Brain (organoid and tissue), 16 donors: ENCODE measurements at places on chromosomes 3 and 15. TPM values are rescaled to one million over a fixed set of nuclear protein-coding genes. Genes with fewer than 3 reads are reported as not detected.

DNA sequence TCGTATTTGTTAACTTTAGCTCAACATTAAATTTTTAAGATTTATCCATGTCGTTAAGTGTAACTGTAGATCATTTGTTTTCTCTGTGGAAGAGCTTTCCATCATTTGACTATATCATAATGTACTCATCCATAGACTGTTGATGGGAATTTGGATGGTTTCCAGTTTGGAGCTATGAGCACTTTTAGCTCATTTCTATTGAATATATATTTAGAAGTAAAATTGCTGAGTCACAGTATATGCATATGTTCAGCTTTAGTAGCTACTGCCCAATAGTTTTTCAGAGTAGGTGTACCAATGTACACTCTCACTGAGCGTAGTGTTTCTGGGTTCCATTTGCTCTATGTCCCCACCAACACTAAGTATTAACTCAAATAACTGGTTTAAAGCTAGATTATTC lies 263.0 kb downstream of the ULK4 start:
- DNase-seq = no peak

DNA sequence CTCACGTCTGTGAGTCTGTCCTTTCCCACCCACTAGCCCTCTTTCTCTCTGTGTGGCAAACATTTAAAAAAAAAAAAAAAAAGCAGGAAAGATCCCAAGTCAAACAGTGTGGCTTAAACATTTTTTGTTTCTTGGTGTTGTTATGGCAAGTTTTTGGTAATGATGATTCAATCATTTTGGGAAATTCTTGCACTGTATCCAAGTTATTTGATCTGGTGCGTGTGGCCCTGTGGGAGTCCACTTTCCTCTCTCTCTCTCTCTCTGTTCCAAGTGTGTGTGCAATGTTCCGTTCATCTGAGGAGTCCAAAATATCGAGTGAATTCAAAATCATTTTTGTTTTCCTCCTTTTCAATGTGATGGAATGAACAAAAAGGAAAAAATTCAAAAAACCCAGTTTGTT lies 97.7 kb downstream of the GAP43 start:
- no peak for DNase-seq

DNA sequence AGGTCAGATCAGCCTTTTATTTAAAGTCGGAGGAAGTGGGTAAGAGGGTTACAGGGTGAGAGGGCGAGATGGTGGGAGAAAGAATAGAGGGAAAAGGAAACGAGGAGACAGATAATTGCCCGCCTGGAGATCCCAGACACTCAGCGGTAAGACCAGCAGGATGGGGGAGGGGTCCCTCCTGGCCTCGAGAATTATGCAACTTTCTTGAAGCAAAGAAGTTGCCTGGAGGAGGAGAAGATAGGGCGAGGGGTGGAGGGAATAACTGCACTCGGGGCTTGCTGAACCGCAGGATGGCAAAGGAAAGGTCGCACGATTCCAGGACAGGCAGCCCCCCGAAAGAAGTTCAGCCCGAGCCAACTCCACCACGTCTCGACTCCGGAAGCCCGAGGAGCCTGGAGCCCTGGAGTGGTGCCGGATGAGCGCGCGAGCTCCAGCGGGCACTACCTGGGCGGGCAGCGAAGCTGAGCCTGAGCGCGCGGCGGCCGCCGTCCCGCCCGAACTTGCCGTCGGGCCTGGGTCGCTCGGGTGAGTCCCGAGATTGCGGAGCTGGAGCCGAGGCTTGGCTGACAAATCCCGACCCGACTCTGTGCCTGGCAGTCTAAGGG lies 402 bp downstream of the WWTR1 start:
- peak; percentile 42 for DNase-seq

DNA sequence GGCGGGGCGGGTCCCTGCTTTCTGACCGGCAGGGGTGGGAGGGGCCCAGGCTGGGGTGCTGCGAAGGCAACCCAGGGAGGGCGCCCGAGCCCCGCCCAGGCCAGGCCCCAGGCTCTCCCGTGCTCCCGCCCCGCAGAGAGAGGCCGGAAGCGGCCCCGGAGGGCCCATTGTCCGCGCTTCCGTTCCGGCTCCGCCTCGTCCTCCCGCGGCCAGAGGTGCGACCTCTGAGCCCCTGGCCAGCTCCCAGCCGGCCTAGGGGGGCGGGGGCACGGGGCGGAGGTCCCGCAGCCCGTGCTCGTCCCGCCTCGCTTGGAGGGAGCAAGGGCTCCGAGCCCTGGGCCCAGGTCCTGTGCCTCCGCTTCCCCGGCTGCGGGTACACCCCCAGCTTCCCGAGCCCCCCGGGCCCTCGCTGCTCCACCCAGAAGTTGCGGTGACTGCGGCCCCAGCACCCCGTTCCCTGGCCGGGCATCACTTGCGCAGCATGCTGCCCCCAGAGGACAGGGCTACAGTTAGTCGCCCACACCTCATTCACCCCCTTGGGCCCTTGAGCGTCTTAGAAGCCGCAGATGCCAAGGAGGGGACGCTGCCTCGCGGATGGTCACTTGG lies 20.4 kb upstream of the PLXND1 start:
- no peak for DNase-seq

GRCh38 chr3:177348974-177349373 lies 151.7 kb upstream of the TBL1XR1 start:
- no peak for DNase-seq

Gene MYL3
- polyA plus RNA-seq = 4.8 TPM

DNA sequence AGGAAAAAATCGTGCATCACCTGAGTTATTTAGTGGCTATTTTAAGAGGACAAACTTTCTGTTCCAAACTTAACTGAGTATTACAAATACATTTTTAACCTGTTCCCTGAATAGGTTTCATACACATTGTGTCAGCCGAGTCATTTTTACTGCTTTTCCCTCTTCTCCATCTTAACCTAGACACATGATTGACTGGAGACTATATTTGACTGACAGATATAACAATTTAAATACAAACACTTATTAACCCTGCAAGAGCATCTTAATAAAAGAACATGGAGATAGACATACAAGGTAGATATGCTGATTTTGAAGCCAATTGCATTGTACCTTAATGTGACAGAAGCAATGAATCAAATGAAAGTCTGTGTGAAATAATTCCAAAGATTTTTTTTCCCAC lies 810.5 kb upstream of the ARPP21 start:
- DNase-seq = no peak

Gene TM4SF1
- 41.2 TPM for polyA plus RNA-seq

Gene ITGA11
- 1.2 TPM for polyA plus RNA-seq

DNA sequence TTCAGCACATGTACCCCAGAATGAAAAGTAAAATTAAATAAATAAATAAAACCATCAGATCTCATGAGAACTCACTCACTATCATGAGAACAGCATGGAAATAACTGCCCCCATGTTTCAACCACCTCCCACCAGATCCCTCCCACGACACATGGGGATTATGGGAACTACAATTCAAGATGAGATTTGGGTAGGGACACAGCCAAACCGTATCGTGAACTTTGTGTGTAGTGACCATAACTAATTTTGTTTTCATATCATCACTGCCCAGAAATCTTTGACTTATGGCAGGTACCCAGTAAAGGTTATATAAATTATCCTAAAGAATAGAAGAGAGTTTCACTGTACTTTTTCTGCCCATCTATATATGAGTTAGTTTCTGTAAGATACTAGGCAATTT lies 766.5 kb downstream of the ROBO1 start:
- no peak for DNase-seq

- peak; percentile 69 for DNase-seq
Measured at GRCh38 chr15:37891766-37892368, 42.6 kb upstream of the TMCO5A start.

DNA sequence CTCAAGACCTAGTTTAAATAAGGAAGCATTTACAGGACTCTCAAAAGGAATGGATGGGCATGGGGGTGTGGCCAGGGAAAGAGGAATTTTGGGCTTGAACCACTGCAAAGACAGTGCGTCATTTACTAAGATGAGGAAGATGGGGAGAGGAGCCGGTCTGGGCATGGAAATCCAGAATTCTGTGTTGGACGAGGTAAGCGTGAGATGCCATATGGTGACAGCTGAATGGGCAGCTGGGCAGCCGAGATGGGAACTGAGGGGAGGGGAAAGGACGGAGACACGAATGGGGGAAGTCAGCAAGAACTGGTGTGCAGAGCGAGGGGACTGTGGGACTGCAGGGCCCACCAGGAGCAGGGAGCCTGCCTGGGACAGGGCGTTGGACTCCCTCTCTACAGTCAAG lies 24.2 kb downstream of the TMEM44 start:
- peak; percentile 77 for DNase-seq

DNA sequence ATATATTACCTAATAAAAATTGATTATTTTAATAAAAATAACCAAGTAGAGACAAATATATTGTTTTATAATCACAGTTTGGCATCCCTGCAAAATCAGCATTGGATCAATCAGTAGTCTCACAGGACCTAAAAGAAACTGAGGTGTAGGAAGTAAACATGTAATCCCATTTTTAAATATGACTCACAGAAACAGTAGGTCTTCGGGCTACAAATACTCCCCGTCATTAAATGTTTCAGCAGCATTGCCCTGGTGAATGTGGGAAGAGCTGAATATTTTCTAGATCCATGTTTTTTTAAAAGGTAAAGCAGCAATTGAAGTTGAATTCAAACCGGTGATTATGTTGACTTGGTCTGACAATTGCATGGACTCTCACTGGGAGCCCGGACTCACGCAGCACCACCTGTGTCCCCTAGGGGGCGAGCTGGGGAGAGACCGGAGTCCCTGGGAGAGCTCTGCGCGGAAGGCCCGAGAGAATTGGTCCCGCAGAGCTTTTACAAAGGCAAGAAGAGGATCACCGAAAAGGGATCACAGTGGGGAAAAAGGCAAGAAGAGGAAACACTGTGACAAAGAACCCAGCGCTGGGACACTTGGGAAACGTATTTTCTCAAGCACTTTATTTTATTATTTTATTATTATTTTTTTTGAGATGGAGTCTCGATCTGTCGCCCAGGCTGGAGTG lies 17.2 kb upstream of the USP3 start:
- peak; percentile 77 for DNase-seq

Gene CORO2B
- 59.3 TPM for polyA plus RNA-seq

DNA sequence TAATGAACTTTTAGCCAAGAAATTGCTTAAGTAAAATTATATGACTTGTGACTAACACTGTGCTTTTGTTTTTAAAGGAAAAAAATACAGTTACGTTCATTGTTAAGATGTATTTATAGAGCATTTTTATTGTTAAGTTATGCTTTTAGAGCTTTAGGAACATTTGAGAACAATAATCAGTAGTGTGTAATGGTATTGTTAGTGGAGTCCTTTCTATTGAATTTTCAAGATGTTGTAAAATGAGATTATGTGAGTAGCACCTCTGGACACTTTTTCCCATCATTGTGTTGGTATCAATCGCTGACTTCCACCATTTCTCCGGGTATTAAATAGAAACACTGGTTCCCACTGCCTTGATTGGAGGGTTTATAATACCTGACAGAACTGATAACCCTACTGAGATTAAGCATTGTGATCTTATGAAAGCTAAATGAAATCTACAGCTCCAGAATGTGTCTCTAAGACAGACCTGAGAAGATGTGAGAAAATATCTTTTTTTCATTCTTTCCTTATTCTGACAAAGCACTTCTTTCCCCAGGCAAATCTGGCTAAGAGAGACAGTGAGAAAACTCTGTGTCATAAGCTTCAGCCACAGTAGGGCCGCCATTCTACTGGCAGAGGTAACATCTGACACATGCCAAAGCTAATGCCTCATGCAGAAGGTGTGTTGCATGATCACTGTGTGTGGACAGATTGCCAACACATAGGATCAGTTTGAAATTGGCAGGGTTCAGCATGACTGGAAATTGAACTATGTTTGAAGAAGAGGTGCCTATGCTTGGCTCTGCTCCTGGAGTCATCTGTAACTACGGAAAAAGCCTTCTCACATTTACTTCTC lies 610.8 kb downstream of the MECOM start:
- DNase-seq = peak; percentile 9

Gene RARB
- 3.7 TPM for polyA plus RNA-seq

Gene MGA
- 5.0 TPM for polyA plus RNA-seq

GRCh38 chr15:60283936-60284335 lies 113.8 kb downstream of the ANXA2 start:
- DNase-seq = no peak

DNA sequence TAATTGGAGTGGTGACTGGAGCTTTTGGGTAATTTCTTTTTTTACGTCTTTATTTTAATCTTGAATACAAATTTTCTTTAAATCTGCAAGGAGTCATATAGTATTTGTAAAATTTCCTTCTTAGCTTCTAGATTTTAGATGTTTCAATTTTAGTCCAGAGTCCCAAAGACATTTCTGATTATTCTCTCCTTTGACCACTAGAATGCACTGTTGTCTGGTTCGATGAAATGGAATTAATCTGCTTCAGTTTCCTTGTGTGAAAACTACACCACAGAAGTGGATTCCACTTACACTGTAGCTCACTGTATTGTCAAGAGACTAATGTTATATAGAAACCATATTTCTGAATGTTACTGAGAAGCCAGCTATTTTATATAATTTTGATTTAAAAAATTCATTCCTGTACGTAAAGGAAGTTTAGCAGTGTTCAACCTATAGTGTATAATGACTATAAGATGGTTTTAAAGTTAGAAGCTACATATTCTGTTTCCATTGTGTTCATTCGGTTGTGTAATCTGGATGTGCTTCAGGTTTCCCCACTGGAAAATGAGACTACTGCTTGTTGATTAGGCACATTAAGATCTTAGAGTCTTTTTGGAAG lies 6.1 kb downstream of the GRAMD1C start:
- peak; percentile 79 for DNase-seq

Gene TMEM158
- 13.0 TPM for polyA plus RNA-seq

- DNase-seq = no peak
Measured at GRCh38 chr15:80136854-80137253, 15.9 kb upstream of the FAH start.

GRCh38 chr15:52636459-52636858 lies 42.7 kb downstream of the ATOSA start:
- DNase-seq = no peak

DNA sequence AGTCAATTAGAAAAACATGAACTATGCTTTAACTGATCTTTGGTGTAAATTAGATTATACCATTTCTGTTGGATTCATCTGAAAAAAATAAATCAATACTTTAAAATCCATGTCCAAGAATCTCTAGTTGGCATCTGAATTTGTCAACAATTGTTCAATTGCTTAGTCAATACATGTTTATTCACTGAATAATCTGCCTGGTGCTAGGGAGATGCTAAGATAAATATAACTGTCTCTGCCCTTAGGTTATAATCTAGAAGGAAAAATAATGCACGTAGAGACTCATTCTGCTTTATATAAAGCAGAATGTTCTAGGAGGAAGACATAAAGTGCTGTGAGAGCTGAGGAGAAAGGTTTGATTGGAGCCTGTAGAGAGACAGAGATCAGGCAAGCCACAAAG lies 537.2 kb upstream of the IL12A start:
- DNase-seq = no peak

Gene GOLGA6L26
- polyA plus RNA-seq = not detected

Gene CACNA2D2
- 3.0 TPM for polyA plus RNA-seq

Gene TGM4
- polyA plus RNA-seq = not detected

DNA sequence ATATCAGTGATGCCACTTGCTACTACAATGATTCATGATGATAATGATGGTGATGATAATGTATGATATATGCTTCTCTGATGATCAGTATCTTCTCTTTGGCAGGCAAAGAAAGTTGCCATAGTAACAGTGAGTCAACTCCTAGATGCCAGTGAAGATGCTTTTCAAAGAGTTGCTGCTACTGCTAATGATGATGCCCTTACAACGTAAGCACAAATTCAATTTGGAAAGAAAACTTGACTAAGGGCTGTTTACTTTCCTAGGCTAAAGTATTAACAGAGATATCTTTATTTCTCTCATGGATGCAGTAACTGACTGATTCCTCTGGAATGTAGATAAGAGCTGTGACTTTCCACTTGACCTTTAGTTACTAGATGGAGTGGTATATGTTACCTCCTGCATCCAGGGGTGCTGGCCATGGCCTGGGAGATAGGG lies 27.8 kb downstream of the ADGRG7 start:
- no peak for DNase-seq
